Effector CD8-positive, alpha-beta T cell (primary cell): ENCODE measurements at places on chromosomes 4 and X.

- no peak for DNase-seq
Observed at GRCh38 chrX:29634516-29634915, 580.8 kb upstream of the MAGEB2 start.

DNA sequence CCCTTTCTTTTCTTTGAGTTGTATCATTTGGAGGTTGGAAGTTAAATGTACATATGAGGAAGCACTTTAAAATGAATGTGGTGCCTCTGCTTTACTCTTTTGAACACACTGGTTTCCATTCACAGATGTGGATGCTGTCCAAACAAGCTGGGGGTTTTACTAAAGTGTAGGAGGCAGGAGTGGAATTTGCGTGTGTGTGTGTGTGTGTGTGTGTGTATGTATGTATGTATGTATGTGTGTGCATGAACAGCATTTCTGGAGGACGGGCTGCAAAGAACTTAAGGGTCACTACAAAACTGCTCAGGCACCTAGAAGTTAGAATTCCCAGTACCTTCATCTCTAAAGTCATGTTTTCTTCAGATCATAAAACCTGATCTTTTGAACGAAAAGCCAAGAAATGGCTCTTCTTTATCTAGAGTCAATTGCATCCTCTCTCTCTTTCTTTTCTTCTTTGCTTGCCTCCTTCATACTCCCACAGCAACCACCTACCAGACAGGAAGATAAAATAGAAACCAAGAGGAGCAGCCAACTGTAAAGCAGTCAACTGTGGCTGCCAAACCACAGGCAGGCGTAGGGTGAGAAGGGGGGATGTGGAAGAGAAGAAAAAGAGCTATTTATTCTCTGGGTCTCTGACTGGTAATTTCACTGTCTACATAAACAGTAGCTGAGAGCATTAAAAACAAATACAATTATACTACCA lies 177.0 kb upstream of the RASGEF1B start:
- peak; percentile 2 for DNase-seq

- peak; percentile 33 for DNase-seq
Observed at GRCh38 chrX:130086447-130087206, 23.7 kb downstream of the ELF4 start.

- DNase-seq, result no peak
Observed at GRCh38 chr4:7811536-7812191, 128.0 kb downstream of the AFAP1 start.

DNA sequence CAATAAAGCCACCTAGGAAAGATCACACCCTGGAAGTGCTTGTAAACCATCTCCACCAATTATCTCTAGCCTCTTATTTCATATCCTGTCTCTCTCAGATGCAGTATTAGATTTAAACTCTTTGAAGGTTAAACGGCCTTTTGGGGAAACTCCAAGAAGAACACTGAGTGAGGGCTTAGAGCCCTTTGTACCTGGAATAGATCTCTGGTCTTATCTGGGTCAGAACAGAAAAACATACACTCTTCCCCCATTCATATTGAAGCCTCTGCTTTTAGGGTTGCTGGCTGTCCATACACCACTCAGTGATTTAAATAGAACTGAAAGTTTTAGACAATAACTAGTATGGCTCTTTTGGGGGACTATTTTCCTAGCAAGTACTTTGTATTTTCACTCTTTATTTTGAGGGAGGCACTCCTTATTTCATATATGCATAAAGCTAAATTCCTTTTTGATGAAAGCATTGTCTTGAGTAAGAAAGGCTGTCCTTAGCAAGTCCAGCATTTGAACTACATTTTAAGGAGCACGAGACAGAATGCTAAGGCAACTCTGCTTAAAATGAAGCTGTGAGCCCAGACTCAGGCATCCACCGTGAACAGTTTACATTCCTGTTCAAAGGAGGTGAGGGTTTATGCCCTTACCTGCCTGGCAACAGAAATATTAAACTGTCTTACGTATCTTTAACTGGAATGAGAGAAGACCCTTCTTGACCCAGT lies 17.4 kb downstream of the YY2 start:
- DNase-seq, result no peak

DNA sequence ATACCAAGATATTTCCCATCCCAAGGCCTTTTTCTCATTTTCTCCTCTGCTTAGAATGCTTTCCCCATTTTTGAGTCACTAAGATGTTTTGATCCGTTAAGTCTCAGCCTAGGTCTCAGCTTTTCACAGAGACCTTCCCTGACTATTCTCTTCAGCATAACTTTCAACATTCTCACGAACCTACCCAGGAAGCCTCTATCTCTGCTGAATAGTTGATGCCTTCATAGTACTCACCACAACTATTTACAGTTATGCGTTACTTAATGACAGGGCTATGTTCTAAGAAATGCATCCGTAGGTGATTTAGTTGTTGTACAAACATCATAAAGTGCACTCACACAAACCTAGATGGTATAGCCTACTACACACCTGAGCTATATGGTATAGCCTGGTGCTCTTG lies 64.5 kb downstream of the ARL9 start:
- DNase-seq, result no peak

GRCh38 chr4:147059064-147059731 lies 113.5 kb upstream of the TTC29 start:
- no peak for DNase-seq

DNA sequence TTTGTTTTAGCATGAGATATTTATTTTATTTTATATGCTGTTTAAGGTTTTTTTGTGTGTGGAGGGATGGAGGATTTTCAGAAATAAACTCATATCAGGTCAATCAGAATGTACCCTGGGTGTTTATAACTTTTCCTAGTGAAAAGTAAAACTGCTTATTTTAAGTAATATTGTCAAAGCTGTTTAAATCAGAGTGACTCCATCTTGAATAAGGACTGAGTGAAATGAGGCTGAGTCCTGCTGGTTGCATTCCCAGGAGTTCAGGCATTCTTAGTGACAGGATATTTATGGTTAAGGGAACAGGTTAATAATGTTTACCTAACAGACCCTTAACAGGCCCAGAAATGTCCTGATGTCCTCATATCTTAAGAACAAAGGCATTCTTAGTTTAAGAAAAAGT lies 1160.9 kb upstream of the PCDH7 start:
- DNase-seq, result no peak

DNA sequence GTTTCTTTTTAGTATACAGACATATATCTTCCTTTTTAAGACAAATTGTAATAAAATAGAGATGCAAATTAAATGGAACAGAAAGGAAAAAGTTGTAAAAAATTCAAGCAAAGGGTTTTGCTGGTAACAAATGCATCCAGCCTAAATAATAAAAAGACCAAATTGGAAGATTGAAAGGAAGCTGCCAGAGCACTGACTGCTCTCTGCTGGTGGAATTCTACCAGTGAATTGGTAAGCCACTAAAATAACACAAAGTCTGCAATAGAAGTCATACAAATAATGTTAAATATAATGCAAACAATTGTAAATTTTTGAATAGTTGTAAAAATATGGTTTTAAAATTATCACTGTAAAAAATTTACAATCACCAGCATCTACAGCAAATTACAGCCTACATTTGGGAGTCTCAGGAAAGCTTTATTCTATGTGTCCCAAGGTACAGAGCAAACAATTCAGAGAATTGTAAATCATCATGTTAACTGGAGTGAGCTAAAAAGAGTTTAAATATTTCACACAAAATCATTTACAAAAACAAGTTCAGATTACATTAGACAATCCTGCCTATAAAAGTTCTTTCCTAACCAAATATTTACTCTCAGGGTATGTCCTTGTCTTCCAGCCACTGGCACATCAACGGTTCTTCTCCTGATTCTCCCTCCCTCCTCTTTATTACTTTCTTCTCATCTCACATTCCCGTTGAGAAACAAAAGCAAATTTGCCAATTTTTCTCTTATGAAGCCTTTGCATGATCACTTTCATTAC lies 1322.5 kb downstream of the PCDH7 start:
- no peak for DNase-seq

GRCh38 chrX:78116766-78117165 lies 12.7 kb downstream of the PGK1 start:
- no peak for DNase-seq

DNA sequence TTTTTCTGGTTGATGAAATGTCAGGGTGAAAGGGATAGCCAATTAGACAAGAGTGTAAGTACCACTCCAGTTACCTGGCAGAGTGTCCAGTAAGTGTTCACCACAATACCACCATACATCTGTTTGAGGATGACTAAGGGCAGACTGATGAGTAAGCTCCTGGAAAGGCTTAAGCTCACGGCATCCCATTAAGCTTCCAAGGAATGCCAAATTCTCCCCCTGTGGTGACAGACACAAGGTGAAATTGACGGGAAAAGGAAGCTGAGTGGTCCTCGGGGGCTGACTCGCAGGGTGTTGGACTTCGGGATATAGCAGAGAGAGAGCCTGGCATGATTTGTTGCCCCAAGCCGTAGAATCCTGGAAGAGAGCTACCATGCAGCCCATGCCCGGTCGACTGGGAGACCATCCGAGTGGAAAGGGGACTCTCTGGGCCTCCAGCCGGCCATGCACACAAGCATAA lies 7.6 kb upstream of the BST1 start:
- no peak for DNase-seq

DNA sequence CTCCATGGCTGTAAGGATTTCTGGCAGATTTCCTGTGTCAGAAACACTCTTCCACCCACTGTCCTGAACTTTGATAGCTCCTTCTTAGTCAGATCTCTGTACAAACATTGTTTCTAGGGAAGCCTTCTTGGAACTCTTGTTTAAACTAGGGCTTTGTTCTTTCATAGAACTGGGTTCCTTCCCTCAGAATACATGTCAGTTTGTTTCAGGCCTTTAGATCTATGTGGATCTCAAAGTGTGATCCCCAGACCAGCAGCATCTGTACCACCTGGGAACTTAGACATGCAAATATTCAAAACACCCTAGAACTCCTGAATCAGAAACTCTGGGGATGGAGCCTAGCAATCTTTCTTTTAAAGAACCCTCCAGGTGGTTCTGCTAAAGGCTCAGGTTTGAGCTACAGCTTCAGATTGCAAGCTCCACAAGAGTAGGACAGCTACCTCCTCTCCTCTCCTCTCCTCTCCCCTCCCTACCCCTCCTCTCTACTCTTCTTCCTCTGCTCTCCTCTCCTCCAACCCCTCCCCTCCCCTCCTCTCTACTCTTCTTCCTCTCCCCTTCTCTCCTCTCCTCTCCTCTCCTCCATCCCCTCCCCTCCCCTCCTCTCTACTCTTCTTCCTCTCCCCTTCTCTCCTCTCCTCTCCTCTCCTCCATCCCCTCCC lies 12.7 kb downstream of the RASSF6 start:
- no peak for DNase-seq

DNA sequence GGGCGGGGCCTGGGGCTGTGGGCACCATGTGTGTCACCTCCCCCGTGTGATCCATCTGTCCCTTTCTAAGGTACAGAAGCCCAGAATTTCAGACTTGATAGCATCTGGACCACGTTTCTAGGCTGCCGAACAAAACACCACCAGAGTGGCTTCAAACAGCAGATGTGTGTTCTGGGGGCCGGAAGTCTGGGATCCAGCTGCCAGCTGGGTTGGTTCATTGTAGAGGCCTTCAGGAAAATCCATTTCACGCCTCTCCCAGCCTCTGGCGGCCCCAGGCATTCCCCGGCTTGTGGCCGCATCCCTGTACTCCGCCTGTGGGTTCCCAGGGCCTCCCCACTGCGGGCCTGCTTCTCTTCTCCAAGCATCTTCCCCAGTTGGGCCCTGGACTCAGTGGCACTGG lies 39.6 kb upstream of the GPR78 start:
- DNase-seq, result no peak

GRCh38 chr4:2886161-2886560 lies 42.5 kb downstream of the ADD1 start:
- DNase-seq, result no peak

DNA sequence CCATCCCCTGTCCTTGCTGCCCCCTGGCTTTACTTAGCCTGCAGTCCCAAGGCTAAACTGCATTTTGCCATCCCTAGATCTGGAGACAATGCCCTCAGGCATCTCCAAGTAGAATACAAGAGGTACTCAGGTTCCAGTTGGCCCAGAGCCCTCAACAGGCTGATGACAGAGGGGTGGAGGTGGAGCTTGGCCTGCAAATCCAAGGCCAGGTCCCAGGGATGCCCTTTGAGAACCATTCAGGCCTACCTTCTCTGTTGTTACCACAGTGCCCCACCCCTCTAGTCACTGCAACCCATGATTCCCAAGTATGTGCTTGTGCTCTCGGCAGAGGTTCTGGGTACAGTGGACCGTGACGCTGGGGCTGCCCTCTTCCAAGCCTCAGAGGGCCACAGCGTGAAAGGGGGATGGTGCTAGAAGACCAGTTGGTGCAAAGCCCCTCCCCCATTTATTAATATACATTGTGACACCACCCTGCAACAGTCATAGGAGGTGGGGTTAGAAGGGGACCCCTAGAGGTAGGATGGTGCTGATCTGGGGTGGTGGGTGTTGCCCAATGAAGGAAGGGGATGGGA lies 6.4 kb upstream of the UBA1 start:
- DNase-seq, result no peak

DNA sequence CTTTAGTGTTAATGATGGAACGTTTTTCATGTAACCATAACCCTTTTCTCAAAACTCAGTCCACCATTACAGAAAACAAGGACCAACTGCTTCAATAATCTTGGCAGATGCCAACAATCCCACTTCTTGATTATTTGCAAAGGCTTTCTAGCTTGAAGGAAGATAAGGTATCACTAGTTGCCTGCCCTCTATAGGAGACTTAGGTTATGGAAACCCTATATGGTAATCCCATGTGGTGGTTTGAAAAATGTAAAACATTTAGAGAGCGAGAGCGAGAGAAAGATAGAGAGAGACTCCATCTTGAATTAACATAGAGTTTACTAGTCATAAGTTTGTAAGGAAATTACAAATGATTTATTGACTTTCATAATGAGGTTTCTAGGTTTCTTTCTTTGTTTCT lies 1627.5 kb upstream of the TENM3 start:
- DNase-seq, result no peak

- DNase-seq, result no peak
Observed at GRCh38 chrX:69991685-69992084, 58.1 kb downstream of the AWAT2 start.

DNA sequence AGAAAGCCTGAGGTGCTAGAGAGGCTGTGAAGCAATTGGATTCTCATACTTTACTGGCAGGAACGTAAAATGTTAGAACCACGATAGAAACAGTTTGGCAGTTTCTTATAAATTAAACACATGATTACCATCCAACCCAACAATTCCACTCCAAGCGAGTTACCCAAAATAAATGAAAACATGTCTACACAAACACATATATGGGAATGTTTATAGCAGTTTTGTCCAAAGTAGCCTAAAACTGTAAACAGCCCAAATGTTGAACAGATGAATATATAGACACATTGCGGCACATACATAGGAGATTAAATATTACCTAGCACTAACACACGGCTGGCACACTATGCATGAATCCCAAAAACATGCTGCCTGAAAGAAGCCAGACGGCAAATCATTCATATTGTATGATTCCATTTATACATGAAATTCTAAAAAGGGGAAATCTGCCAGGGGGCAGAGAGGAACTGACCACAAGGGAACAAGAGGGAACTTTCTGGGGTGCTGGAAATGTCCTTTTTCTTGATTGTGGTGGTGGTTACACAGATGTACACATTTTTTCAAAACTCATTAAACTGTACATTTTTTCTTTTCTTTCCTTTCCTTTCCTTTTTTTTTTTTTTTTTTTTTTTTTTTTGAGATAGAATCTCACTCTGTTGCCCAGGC lies 50.4 kb upstream of the SLC25A4 start:
- DNase-seq, result no peak

GRCh38 chr4:69858690-69859089 lies 1.3 kb downstream of the SULT1E1 start:
- no peak for DNase-seq

GRCh38 chrX:39820938-39821708 lies 276.6 kb downstream of the BCOR start:
- no peak for DNase-seq
